ENCODE measurements at places on chromosomes 1 and 21. TPM values are rescaled to one million over a fixed set of nuclear protein-coding genes. Genes with fewer than 3 reads are reported as not detected.

Gene FAM151A
- polyA plus RNA-seq: not detected

Gene LCE1C
- not detected for polyA plus RNA-seq

Gene GPR25
- polyA plus RNA-seq: not detected

Gene KLF17
- polyA plus RNA-seq: not detected

Gene SNX27
- polyA plus RNA-seq: 30.2 TPM

Gene ASCL5
- polyA plus RNA-seq: not detected

Gene TMEM125
- not detected for polyA plus RNA-seq

Gene S100A4
- polyA plus RNA-seq: not detected

Gene OR2L8
- not detected for polyA plus RNA-seq

Gene TMCC2
- 32.2 TPM for polyA plus RNA-seq

Gene PARS2
- 1.9 TPM for polyA plus RNA-seq

Gene TSACC
- polyA plus RNA-seq: not detected

Gene TEKT2
- 34.7 TPM for polyA plus RNA-seq

Gene AMPD1
- not detected for polyA plus RNA-seq

Gene AGBL4
- 1.2 TPM for polyA plus RNA-seq

Gene TRIM58
- 0.26 TPM for polyA plus RNA-seq

Gene CFH
- polyA plus RNA-seq: not detected

Gene OR2G6
- polyA plus RNA-seq: not detected

Gene RGS16
- polyA plus RNA-seq: 1.1 TPM

Gene FCRLB
- 0.70 TPM for polyA plus RNA-seq

Gene IL12RB2
- not detected for polyA plus RNA-seq

Gene SLC25A34
- 5.4 TPM for polyA plus RNA-seq

Gene IFFO2
- 2.6 TPM for polyA plus RNA-seq

Gene FAM177B
- not detected for polyA plus RNA-seq

All from neural cell (in vitro differentiated cells).